Activated CD4-positive, alpha-beta T cell treated with anti-CD3 and anti-CD28 coated beads for 4 hours (primary cell): ENCODE measurements at places on chromosomes 13 and 19.

DNA sequence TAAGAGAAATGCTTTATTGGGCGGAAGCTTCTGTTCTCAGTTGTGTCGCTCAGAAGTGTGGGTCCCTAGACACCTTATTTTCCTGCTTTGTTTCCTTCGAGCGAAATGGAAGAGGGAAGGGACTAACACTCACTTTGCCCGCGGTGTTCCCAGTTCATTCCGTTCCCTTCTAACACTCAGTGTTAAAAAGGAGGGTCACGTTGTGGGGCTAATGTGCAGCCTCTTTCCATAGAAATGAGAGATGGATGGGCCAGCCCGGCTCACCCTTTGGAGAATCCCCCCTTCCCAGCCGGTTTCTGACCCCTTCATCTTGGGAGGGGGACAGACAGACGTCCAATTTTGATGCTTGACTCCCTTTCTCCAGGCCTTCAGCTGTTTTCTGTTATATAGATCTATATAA, 2.3 kb downstream of the ATP11A start:
- no peak for DNase-seq

DNA sequence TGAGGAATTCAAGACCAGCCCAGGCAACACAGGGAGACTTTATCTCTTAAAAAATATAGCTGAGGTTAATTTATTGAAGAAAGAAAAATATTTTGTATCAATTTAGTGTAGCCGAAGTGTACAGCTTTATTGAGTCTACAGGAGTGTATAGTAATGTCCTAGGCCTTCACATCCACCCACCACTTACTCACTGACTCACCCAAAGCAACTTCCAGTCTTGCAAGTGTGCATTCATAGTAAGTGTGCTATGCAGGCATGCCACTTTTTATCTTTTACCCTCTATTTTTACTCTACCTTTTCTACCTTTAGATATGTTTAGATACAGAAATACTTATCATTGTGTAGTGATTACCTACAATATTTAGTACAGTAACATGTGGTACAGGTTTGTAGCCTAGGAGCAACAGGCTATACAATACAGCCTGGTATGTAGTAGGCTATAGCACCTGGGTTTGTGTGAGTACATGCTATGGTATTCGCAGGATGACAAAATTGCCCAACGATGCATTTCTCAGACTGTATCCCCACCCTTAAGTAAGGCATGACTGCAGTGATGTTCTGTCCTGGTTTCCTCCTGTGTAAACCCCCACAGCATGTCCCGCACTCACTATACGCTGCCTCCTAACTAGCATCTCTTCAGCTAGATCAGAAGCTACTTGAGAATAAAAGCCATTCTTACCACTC, 15.3 kb upstream of the ATP12A start:
- no peak for DNase-seq

DNA sequence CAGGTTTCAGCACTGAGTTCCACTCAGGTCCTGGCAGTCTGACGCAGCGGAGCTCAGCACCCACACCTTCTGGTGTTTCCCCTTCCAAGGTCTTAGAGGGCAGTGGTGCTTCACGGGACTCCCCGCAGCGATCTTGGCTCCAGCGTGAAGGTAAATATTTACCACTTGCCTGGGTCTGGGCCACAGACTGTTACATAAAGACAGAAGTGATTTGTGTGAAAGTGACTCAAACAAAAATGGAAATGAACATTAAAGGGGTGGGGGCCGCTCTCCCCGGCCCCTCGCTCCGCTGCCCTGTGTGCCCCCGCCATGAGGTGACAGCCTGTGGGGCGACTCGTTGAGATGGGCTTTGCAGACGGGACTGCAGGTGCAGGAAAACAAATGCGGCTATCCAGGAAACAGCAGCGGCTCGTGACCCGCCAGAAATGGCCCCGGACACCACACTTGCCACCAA, 55.0 kb downstream of the GGACT start:
- DNase-seq = no peak

DNA sequence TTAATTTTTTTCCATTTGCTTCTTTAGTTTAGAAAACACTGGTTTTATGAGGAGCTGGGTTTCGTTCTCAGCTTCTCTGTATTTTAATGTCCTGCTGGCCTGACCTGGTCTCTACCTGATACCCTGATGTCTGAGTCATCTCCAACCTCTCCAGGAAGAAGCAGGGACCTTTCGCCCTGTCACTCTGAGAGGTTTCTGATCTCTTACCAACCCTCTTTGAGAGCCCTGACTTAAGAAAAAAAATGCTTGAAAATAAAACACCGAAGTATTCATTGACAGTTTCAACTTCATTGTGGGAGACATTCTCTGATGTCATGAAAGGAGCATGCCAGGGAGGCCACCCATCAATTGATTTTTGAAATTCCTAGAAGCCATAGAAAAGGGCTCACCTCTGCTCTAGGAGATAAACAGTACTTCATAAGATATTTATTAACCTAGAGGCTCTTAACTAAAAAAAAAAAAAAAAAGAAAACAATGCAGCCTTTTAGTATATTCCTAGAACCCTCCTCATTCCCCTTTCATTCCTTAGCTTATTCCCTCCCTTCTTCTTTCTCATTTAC, 234.8 kb downstream of the ENOX1 start:
- DNase-seq = no peak

GRCh38 chr13:108227651-108228272, 9.6 kb downstream of the ABHD13 start:
- DNase-seq = peak; percentile 54

DNA sequence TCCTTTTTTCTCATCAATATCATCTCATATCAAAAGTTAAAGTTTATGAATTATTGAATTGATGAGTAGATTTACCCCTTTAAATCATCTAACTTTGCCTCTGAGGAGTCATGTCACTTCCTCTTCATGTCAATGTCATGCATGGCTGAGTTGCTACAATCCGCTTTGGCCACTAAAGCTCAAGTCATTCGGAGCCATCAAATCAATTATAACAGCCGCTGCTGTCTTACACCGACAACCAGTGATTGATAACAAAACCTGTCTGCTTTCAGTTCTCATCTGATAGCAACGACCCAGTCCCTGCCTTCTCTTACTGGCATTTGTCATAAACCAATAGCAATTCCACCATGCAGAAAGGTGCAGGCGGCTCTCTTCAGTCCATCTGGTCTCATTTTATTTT, 429.3 kb downstream of the DIAPH3 start:
- DNase-seq = no peak

DNA sequence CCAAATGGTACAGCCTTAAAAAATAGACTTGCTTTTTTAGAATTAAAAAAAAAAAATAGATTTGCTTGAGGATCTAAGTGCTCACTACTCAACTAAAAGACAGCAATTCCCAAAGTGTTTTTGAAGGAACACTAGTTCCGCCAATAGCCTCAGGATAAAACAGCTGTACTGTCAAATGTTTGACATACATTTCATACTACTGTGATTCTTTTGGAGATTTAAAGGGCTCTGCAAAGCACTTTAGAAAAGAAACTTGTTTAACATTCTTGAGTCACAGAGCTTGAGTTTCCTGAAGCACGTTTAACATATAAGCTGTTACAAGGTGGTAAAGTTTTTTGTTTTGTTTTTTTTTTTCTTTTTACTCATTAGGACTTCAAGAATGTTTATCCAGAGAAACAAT, 23.1 kb upstream of the KLF5 start:
- no peak for DNase-seq

DNA sequence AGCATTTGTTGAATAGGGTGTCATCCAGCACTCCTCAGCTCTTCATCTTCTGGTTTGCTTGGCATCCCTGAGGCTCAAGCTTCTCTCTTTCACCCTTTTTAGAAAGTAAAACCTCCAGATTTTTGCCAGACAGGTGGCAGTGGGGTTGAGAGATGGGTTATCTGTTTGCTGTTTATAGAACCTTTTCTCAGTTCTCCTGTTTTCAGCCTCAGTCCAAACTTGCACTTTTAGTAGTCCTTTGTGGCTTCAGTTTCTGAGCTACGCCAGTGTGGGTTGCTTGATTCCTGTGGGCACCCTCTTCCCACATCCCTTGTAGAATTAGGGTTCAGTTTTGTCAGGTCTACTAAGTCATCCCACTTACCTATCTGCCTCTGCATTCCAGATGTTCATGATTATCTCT, 147.9 kb downstream of the PAN3 start:
- DNase-seq = no peak

DNA sequence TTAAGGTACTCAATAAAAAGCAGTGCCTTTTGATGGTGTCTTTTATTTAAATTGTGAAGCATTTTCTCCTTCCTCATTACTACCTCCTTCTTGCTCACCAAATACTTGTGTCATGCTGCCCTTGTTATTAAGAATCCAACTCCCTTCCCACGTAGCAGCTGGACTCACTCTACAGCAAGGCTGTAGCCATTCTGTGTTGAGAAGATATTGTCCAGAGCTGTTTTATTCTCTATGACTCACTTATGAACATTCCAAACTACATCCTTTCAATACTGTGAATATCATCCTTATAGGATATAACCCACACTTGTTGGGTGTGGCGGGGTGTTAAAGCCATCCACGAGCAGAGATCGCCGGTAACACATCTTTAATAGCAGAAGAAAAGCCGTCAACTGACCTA, 1671.5 kb upstream of the SLC10A2 start:
- no peak for DNase-seq

GRCh38 chr13:73372666-73373627, 314.1 kb downstream of the KLF5 start:
- no peak for DNase-seq

DNA sequence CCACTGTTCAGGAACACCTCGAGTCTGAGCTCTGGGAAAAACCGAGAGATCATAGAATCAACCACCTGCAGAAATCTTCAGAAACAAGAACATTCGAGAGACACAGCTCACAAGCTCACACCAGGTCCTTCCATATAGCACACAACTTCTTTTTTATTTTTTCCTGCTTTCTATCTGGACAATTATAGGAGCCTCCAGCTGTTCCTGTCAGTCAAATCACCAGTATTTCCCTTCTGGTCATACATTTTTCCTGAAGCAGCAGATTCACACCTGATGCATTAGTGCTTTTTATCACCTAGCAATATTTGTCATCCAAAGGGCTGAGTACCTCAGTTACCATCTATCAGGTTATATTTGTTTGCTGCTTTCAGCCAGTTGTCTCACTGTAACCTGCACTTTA, 323.5 kb downstream of the FOXO1 start:
- no peak for DNase-seq

- DNase-seq = no peak
Observed at GRCh38 chr19:50434525-50434924, 1.8 kb downstream of the MYBPC2 start.

DNA sequence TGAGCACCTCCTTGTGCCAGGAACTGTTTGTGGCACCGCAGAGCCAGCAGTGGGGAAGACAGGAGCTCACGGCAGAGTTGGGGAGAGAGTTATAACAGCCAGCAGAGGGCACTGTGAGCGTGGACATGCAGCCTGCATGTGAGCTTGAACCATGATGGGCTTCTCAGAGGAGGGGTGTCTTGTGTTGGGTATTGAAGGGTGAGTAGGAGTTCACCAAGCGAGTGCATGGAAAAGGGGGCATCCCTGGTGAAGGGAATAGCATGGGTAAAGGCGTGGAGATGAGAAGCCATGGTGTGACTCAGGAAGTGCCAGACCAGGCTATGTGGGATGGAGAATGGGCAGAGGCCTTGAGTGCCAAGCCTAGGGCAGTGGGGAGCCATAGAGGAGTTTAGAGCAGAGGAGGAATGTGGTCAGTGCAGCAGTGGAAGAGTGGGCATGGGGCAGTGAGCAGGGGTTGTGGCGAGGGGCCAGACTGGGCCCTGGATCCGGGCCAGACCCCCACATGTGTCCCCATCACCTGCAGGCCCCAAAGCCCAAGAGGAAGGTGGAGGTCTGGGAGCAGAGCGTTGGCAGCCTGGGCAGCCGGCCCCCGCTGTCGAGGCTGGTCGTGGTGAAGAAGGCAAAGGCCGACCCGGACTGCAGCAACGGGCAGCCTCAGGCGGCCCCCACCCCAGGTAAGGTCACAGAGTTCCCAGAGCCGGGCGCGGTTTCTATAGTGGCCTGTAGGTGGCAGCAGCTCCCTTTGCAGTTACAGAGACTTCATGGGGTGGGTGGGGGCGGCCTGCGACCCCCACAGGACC, 11.8 kb upstream of the SHD start:
- DNase-seq = peak; percentile 66

GRCh38 chr13:97307882-97308624, 85.9 kb downstream of the MBNL2 start:
- DNase-seq = no peak

DNA sequence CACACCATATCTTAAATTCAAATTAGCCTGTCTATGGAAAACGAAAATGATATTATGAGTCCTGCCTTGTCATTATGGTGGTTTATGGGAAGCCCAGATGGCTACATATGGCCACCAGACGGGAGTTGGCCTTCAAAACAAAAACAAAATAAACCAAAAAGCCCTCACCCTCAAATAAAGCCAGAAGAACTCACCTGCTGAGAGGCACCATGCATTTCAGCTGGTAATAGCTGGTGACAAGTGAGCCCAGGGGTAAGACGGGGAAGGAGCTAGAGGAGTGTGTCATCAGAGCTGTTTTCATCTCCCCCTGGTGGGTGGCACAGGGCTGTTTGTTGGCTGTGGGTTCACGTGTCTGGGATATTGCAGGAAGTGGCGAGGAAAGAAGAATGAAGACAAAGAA, 152.9 kb downstream of the EFNB2 start:
- DNase-seq = no peak

DNA sequence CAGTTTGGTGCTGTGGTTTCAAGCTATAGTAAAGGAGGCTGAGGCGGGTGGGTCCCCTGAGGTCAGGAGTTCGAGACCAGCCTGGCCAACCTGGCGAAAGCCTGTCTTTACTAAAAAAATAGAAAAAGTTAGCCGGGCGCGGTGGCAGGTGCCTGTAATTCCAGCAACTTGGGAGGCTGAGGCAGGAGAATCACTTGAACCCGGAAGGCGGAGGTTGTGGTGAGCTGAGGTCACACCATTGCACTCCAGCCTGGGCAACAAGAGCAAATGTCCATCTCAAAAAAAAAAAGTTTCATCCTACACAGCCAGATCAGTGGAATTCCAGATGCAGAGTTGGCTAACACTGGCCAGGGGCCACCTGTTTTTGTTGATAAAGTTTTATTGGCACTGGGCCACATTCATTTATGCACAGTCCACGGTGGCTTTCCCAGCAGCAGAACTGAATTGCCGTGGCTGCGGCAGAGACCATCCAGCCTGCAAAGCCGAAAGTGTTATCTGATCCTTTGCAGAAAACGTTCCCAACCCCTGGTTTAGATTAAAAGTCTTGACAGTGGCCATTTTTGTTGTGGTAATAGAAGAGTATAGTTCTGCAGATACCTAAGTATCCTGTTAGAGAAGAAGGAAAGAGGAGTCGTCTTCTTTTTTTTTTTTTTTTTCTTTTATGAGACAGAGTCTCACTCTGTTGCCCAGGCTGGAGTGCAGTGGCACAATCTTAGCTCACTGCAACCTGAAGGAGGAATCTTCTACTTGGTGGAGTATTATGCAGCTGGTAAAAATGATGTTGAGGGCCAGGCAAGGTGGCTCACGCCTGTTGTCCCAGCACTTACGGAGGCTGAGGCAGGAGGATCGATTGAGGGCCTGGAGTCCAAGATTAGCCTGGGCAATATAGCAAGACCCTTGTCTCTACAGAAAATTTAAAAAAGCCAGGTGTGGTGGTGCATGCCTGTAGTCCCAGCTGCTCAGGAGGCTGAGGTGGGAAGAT, 8.7 kb downstream of the NCLN start:
- no peak for DNase-seq
